Activated T-cell treated with anti-CD3 and anti-CD28 coated beads, Interleukin-2, amount 50 U/mL, for 48 hours (primary cell): ENCODE measurements at places on chromosomes 16 and 17.

DNA sequence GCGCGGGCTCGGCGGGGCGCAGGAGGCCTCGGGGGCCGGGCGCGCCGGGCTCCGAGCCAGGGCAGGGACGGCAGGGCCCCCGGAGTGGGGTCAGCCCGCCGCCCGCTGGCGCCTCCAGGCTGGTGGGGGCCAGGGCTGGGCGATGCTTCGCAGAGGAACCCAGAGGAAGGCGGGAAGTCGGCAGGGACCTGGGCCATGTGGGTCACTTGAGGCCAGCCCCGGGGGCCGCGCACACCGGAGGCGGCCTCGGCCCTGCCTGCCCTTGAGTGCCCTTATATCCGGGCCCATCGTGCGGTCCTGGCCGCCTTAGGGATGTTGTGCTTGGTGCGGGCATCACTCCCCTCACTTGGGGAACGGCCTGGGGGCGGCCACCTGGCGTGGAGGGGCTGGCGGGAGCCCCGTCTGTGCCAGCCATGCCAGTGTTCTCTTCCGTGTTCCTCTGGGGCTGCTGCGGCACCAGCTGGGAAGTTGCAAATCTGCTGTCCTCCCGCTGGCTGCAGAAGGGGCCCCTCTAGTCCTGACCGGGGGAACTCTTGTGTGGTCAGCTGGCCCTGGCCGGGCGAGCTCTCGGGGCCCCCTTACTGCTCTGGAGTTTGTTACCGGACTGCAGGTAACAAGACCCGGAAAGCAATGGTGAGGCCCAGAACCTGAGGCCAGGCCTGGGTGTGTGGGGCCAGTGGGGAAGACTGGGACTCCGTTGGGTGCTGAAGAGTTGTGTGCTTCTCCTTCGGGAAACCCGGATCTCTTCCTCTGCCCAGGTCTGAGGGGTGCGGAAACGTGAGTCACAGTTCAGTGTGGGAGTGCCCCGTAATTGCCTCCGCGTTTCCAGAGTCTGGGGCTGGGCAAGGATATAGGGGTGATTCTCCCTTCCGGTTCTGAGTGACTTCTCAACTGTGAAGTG is 849 bp downstream of the CAPN15 start:
- peak; percentile 65 for DNase-seq

- no peak for DNase-seq
Observed at GRCh38 chr16:83774066-83774465, 33.7 kb upstream of the HSBP1 start.

GRCh38 chr17:57508671-57509070 is 236.4 kb downstream of the CCDC182 start:
- DNase-seq: no peak

GRCh38 chr16:15427648-15428239 is 6.6 kb upstream of the BMERB1 start:
- peak; percentile 57 for DNase-seq

DNA sequence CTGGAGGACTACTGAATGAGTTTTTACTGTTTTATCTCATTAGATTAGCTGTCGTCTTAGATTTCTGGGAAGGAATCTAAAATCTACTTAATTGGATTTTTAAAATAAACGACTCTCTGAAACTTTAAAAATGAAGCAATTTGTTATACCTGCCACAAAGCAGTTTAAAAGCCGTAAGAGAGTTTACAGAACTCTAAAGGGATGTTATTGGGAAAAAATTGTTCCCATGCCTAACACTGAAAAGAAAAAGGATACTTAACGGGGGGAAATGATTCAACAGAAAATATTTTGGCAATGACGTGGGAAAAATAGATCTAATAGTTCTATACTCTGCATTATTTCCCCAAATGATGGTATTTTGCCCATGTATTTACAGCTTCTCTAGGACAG is 27.0 kb downstream of the ARHGAP17 start:
- DNase-seq: no peak

- DNase-seq: no peak
Observed at GRCh38 chr17:70139449-70139993, 29.8 kb upstream of the KCNJ2 start.

DNA sequence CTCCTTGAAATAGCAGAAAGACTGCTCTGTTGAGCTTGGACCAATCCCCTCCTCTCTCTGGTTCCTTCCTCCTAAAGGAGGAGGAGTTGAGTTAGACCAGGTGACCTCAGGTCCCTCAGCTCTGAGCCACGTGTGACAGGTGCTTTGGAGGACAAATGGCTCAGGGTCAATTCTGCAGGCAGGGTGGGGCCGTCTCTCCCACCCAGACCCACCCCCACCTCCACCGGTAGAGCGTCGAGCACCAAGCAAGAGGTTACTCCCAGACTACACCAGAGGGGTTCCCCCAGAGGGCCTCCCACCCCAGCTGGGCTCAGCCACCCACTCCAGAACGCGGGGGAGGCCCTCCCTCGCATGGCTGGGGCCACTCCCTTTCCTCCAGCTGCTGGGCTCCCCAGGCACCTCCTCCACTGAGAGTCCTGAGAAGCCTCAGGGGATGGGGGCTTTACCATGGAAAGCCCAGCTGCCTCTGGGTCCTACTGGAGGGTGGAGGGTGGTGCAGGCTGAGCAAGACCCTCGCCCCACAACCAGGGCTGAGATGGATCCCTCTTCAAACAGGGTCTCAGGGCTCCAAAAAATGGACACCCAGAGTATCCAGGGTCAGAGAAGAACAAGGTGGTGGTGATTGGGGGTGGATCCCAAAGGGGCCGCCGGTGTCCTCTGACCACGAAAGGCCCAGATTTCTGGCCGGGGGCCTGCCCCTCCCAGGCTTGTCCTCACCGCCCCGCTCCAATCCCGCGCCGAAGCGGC is 7.6 kb downstream of the MYO1C start:
- no peak for DNase-seq

GRCh38 chr17:65389949-65390348 is 171.5 kb downstream of the AXIN2 start:
- no peak for DNase-seq

DNA sequence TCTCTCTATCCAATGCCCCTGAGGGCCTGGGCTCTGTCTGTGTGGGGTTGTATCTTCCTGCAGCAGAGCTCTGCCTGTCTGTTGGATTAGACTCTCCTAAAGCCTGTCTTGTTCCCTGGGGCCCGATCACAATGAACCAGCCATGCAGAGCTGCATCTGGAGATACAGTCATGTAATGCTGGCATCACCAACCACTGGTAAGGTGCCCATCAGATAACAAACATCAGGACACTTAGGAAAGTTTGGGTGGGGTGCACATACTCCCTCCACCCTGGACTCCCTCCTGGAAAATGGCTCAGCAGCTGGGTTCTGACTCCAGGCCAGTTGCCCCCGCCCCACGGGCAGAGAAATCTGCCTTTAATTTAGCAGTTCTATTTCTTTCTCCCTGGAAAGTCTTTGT is 61.3 kb upstream of the BRD7 start:
- DNase-seq: no peak

DNA sequence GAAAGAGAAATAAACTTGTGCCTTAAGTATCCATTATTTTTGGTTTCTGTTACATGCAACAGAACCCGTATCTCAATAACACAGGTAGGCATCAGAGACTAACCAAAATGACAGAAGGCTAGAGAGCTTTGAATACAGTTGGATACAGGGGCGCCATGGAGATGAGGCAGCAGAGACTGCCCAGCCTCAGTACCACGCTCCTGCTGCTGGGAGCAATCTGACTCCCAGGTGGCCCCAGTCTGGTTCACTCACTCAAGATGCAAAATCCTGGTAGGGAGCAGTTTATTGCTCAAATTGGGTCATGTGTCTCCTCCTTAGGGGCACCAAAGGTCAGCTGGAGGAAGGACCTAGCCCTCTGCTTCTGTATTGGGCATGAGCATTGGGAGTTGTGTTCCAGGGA is 218.9 kb downstream of the USP22 start:
- DNase-seq: no peak

- DNase-seq: peak; percentile 66
Observed at GRCh38 chr16:31177136-31177535, 2.8 kb upstream of the FUS start.

- no peak for DNase-seq
Observed at GRCh38 chr17:48860034-48860433, 29.2 kb downstream of the CALCOCO2 start.

DNA sequence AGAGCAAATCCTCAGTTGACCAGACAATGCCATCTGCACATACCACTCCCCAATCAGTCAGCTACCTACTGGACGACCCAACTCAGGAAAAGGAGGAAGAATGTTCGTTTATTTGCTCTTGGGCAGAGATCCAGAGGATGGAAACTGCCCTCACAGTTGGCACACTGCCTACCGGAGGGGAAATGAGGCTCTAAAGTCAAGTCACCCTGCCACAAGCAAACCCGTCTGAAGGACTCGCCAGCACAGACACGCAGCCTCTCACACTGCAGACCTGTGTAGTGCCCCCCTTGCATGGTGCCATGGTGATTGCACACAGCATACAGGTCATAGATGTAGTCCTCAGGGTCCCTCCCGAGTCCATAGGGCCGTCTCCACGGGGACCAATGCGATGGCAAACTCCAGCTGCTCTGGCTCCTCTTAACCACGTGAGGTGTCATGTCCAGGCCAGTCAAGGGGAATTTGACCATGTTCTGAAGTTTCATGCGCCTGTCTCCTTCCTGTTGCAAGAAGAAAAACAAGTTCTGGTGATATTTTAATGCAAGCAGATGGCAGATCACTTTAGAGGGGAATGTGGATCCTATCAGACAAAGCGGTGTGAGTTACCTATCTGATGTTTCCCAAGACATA is 69.5 kb downstream of the USP31 start:
- DNase-seq: no peak

DNA sequence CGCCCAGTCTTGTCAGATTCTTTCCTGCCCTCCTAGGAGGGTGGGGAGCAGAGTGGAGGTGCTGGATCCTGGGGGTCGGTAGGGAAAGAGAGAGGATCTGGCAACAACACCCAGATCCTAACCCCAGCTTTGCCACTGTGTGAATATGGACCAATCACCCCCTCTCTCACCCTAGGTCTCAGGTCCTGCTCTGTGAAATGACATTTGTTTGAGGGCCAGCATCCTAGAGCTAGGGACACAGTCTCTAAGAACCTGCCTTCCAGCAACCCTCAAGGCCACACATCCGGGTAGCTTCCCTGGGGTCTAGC is 28.4 kb upstream of the MAP3K14 start:
- no peak for DNase-seq

- DNase-seq: no peak
Observed at GRCh38 chr17:76969598-76970172, 101.5 kb downstream of the MGAT5B start.

DNA sequence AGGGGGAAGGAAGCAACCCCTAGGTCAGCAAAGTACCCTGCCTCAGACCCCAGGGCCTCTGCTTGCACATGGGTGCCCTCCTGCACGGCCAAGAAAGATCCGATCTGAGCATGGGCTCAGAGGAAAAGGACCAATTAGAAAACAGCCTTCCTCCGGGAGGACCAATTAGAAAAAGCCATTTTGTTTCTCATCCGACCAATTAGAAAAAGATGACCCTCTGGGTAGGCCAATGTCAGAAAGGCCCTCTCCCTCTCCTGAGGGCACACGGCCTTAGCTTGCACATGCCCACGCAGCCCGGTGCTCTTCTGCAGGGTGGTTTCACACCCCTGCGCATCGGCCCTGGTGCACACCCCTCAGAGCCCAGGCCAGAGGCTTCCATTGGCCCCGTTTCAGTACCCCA is 5.1 kb upstream of the CISD3 start:
- DNase-seq: no peak

DNA sequence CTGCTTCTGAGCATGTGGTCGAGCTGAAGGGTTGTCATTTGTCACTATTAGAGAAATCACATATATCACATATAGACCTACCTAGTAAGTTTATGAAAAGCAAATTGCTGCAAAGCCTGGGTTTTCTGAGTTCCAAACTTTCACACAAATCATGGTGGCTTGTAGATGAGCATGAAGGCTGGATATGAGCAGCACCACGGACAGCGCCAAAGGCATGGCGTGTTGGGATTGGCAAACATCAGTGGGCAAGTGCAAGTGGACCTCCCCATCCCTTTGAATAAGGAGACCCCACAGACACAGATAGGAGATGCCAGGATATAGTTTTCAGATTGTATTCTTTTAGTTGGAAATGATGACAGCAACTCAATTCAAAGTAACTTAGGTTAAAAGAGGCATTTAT is 77.6 kb upstream of the CACNG3 start:
- DNase-seq: no peak

- DNase-seq: no peak
Observed at GRCh38 chr17:36627101-36627500, 25.7 kb downstream of the MRM1 start.

GRCh38 chr17:71337938-71338337 is 782.9 kb upstream of the SOX9 start:
- DNase-seq: no peak

DNA sequence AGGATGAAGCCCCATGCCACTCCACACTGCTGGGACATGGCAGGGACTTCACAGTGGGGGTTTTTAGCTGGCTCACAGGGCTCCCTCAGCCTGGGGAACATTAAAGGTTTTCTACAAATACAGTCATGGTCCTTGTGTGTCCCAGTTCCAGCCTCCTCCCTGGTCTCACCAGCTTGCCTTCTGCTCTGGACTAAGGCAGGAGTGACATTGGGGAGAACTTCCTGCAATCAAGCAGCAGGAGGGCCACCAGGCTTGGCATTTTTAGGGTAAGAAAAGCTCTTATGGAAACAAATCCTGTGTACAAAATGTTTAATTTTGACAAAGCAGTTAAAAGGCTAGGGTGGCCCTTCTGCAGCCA is 1.9 kb downstream of the PARD6A start:
- no peak for DNase-seq

- DNase-seq: no peak
Observed at GRCh38 chr17:76414334-76415295, 30.2 kb downstream of the SPHK1 start.

- no peak for DNase-seq
Observed at GRCh38 chr17:80205811-80206210, 14.3 kb downstream of the SGSH start.

- no peak for DNase-seq
Observed at GRCh38 chr16:88936556-88937205, 40.3 kb downstream of the CBFA2T3 start.

DNA sequence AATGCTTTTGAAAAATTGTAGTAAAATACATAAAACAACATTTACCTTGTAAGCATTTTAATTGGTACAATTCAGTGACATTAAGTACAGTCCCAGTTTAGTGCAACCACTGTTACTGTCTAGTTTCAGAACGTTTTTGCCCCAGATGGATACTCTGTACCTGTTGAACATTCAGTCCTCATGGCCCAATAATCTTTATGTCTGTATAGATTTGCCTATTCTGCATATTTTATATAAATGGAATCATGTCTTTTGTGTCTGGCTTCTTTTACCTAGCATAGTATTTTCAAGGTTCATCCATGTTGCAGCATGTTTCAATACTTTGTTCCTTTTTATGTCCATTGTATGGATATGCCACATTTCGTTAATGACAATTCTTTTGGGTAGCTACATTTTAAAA is 37.2 kb downstream of the TENT4B start:
- no peak for DNase-seq
